ENCODE measurements at places on chromosomes 1 and 21.

DNA sequence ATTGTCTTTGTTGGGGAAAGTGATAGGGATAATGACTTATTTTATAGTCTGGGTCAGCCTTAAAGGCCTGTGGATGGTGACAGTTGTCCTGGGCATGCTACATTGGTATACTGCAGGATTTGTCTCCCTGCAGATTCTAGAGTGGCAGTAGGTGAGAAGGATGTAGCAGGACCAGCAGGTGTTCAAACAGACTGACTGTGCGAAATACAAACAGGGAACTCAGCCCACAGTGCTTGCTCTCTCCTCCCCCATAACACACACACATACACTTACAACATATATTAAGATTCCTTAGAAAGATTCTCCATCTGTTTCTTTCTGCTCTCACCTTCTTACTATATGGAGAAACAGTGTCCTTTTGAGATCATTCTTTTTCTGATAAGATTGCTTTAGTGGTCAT, 6.9 kb downstream of the PDE4B start:
- no peak for DNase-seq

DNA sequence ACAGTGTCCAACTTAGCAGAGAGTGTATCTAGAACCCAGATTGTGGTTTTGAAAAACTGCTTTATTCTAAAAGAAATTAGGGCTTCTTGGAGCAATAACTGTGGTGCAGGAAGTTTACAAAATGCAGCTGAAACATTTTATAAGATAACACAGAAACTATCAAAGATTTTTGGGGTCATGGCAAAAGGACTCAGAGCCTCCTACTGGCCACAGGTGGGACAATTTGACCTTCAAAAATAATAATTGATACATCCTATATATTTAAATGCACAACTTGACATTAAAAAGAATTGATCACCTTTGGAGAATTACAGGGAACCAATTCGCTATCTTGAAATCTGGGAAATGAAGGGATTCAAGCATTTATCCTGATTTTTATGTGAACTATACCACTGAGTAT, 235.2 kb downstream of the RPS6KC1 start:
- DNase-seq: no peak

- DNase-seq: no peak
Measured at GRCh38 chr1:46030876-46031660, 101.4 kb downstream of the PIK3R3 start.

GRCh38 chr1:6508816-6509189, 17.3 kb upstream of the PLEKHG5 start:
- DNase-seq: no peak

DNA sequence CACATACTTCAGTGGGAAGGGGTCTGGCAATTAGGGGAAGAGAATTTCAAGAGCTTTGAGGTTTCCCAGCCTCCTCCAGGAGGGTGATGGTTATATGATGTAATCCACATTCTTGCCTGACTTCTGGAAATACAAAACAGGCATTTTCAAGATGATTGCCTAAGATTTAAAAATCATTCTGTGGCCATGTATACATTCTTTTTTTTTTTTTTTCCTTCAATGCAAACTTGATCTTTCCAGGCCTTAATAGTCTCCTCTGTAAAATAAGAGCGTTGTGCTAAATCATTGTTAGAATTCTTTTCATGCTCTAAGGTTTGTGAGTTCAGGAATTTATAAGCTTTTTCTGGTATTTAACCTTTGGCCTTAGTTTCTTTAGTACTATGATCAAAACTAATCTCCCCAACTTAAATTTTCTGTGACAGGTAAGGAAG, 192.3 kb upstream of the HMCN1 start:
- no peak for DNase-seq
